Heart left ventricle (tissue), 16 donors: ENCODE measurements at places on chromosomes 1 and 21. TPM values are rescaled to one million over a fixed set of nuclear protein-coding genes. Genes with fewer than 3 reads are reported as not detected.

DNA sequence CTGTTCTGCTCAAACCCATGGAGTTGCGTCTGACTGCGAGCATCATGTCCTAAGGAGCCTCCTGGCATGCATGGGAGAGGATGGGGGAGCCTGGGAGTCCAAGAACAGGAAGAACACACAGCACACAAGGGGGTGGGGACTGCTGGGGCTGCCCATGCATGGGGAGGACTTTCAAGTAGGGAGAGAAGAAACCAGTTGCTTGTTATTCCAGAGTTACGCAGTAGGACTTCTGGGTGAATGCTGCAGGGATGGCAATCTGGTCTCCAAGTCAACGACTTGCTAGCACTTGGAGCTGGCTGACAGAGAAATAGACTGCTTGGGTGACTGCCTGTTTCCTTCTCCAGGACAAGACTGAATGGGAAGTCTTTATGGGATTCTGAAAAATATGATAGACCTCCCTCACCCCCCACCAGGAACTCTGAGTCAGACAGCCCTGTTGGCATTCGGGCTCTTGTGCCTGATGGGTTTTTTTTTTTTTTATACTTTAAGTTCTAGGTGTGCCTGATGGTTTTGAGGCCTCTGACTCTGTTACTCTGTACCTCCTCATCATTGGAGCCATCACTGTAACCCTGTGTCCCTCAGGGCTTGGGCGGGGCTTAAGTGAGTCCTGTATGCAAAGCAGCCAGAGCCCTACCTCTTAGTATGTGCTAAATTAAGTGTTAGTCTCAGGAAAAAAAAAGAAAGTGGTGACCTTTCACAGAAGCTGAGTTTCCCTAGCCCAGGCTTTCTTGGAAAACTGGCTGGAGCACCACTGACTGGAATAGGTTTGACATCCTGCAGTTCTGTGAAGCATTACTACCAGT lies 30.3 kb downstream of the MAP3K21 start:
- no peak overlapping the region for H3K4me3 ChIP-seq
- no peaks in the 10 kb centered on the region for H3K27me3 ChIP-seq
- H3K27ac ChIP-seq: no peak overlapping the region
- no peaks in the 10 kb centered on the region for H3K4me1 ChIP-seq
- no peak for DNase-seq

DNA sequence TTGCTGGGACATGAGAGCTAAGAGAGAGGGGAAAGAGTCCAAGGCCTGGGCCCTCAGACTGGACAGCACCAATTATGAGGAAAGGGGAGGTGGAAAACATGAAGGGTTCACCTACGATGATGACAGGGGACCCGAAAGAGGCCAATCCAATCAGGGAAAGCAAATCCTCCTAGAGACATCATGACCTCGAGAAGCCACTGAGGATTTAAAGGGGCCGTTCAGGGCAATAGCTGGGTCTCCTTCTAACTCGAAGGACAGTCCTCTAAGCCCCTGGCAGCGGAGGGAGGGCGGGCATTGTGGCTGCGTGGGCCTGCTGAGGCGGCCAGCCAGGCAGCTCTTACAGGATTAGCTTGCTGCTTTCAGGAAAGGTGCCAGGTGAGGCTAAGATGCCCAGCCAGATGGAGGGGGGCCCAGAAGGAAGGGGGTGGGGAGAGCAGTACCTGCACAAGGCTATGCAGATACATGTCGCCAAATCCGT lies 7.4 kb downstream of the MEF2D start:
- H3K4me3 ChIP-seq: peak overlapping the region; percentile 40
- peak overlapping the region; percentile 98 for H3K27ac ChIP-seq
- peaks cover 100% of the 10 kb centered on the region for H3K4me1 ChIP-seq
- peak; percentile 69 for DNase-seq
- no peaks in the 10 kb centered on the region for H3K27me3 ChIP-seq

DNA sequence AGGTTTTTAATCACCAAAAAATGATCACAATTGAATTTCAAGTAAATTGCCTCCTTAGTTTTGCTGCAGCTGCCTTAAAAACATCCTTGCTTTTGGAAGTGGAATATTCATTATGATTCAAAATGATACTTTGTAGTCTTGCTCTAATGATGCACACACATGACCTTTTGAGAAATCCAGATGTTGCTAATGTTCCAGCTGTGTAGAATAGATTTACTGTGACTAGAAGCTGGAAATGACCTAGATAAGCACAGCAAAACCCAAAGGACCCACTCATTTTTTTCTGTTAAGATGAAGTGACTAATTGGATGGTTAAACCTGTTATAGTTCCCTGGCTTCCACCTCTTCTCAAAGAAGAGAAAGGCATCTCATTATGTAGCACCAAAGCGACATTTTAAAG lies 64.6 kb upstream of the RALGPS2 start:
- H3K27me3 ChIP-seq: no peaks in the 10 kb centered on the region
- DNase-seq: no peak
- no peaks in the 10 kb centered on the region for H3K4me1 ChIP-seq
- H3K36me3 ChIP-seq: no peaks in the 10 kb centered on the region

ELF3 gene
- 1.6 TPM for total RNA-seq

FASLG gene
- total RNA-seq: not detected

GRCh38 chr1:209342441-209343175 lies 240.9 kb upstream of the CAMK1G start:
- DNase-seq: no peak
- no peaks in the 10 kb centered on the region for H3K36me3 ChIP-seq
- no peaks in the 10 kb centered on the region for H3K4me1 ChIP-seq
- no peaks in the 10 kb centered on the region for H3K27me3 ChIP-seq
- no peak overlapping the region for H3K4me3 ChIP-seq

- no peak overlapping the region for H3K27ac ChIP-seq
- DNase-seq: no peak
- peaks cover 20% of the 10 kb centered on the region for H3K4me1 ChIP-seq
- peaks cover 5% of the 10 kb centered on the region for H3K36me3 ChIP-seq
- no peak overlapping the region for H3K4me3 ChIP-seq
Observed at GRCh38 chr1:43370564-43370963, 2.8 kb upstream of the ELOVL1 start.

DNA sequence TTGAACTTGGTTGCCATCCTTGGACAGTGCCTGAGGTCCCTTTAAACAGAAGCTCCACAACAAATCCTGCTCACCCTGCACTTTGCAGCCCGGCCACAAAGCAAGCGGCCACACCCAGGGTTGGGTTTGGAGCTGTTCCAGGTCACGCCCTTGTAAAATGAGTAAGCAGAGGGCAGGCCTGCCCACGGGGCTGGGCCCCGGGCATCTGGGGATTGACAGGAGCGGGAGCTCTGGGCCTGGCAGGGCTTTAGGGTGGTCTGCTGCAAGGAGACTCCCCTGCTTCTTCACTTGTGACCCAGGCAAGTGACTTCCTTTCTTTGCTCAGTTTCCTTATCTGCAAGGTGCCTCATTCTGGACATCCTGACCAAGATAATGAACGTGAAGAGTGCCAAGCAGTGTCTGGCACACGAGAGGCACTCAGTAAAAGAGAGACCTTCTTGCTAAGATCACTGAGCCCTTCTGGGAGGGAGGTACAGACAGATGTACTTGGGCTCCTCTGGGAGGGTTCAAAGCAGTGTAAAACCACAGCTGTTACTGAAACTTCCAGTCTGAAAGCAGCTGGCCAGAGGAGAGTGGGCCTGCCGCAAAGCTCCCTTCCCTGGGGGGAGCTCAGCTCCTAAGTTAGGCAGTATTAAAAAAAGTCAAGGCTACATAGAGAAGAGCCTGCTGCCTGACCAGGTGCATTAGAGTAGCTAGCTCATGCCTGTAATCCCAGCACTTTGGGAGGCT lies 2.6 kb downstream of the E2F2 start:
- H3K36me3 ChIP-seq: no peaks in the 10 kb centered on the region
- H3K27me3 ChIP-seq: no peaks in the 10 kb centered on the region
- peak; percentile 71 for DNase-seq
- no peak overlapping the region for H3K4me3 ChIP-seq
- H3K27ac ChIP-seq: peak overlapping the region; percentile 25

KCNJ9 gene
- total RNA-seq: 0.29 TPM

S1PR1 gene
- total RNA-seq: 106 TPM

DCLRE1B gene
- 1.7 TPM for total RNA-seq

GRCh38 chr1:192852001-192852947 lies 43.4 kb downstream of the RGS2 start:
- no peak overlapping the region for H3K4me3 ChIP-seq
- DNase-seq: no peak
- no peaks in the 10 kb centered on the region for H3K27me3 ChIP-seq
- no peaks in the 10 kb centered on the region for H3K36me3 ChIP-seq
- H3K4me1 ChIP-seq: no peaks in the 10 kb centered on the region

- H3K36me3 ChIP-seq: peaks cover 93% of the 10 kb centered on the region
- DNase-seq: no peak
- H3K27me3 ChIP-seq: no peaks in the 10 kb centered on the region
- peaks cover 3% of the 10 kb centered on the region for H3K4me1 ChIP-seq
- H3K4me3 ChIP-seq: no peak overlapping the region
Observed at GRCh38 chr1:21702780-21703179, 33.6 kb upstream of the RAP1GAP start.

FGR gene
- 3.0 TPM for total RNA-seq

TCEANC2 gene
- 4.9 TPM for total RNA-seq

HMGCS2 gene
- total RNA-seq: 102 TPM

DNA sequence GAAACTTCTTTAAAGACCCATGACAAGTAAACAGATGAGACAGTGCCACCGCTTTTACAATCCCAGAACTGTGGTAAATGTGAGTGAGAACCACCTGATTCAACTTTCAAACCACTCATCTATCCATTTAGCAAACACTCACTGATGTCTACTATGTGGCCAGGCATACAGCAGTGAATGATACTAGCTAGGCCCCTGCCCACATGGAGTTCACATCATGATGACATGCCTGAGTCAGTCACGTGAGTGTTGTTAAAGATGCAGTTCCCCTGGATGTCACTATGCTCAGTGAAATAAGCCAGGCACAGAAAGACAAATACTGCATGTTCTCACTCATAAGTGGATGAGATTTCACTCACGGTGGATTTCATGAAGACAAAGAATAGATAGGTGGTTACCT lies 28.4 kb downstream of the STX6 start:
- no peaks in the 10 kb centered on the region for H3K4me1 ChIP-seq
- H3K27ac ChIP-seq: no peak overlapping the region
- H3K36me3 ChIP-seq: peaks cover 70% of the 10 kb centered on the region
- DNase-seq: no peak
- H3K27me3 ChIP-seq: no peaks in the 10 kb centered on the region

- no peaks in the 10 kb centered on the region for H3K36me3 ChIP-seq
- DNase-seq: no peak
- no peaks in the 10 kb centered on the region for H3K4me1 ChIP-seq
- H3K27me3 ChIP-seq: no peaks in the 10 kb centered on the region
Observed at GRCh38 chr1:101567582-101568189, 330.9 kb downstream of the S1PR1 start.

COL9A2 gene
- total RNA-seq: 0.91 TPM

- H3K4me1 ChIP-seq: peaks cover 31% of the 10 kb centered on the region
- no peak overlapping the region for H3K27ac ChIP-seq
- DNase-seq: no peak
- H3K36me3 ChIP-seq: no peaks in the 10 kb centered on the region
- H3K4me3 ChIP-seq: peak overlapping the region; percentile 47
Observed at GRCh38 chr1:178870221-178870620, 656 bp downstream of the ANGPTL1 start.

SLC35E2B gene
- total RNA-seq: 25.6 TPM

NEK2 gene
- total RNA-seq: 0.16 TPM

DNA sequence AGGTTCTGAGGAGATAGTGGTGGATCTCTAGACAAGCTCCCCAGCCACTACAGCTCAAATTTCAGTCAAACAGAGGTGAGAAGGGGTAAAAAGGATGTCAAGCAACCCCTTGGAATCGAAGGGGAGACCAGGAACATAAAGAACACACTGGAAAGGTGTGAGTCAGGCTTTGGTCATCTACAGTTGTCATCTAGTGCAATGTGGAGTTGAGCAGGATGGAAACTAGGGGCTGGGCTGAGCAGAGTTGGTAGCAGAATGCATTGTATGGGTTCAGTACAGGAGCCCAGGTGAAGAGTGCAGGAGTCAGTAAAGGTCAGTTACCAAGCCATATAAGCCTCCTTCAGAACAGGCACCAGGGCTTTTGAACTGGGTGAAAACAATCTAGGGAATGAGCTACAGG lies 52.7 kb upstream of the VAV3 start:
- no peak overlapping the region for H3K4me3 ChIP-seq
- H3K4me1 ChIP-seq: peaks cover 7% of the 10 kb centered on the region
- H3K36me3 ChIP-seq: no peaks in the 10 kb centered on the region
- H3K27me3 ChIP-seq: no peaks in the 10 kb centered on the region

DNA sequence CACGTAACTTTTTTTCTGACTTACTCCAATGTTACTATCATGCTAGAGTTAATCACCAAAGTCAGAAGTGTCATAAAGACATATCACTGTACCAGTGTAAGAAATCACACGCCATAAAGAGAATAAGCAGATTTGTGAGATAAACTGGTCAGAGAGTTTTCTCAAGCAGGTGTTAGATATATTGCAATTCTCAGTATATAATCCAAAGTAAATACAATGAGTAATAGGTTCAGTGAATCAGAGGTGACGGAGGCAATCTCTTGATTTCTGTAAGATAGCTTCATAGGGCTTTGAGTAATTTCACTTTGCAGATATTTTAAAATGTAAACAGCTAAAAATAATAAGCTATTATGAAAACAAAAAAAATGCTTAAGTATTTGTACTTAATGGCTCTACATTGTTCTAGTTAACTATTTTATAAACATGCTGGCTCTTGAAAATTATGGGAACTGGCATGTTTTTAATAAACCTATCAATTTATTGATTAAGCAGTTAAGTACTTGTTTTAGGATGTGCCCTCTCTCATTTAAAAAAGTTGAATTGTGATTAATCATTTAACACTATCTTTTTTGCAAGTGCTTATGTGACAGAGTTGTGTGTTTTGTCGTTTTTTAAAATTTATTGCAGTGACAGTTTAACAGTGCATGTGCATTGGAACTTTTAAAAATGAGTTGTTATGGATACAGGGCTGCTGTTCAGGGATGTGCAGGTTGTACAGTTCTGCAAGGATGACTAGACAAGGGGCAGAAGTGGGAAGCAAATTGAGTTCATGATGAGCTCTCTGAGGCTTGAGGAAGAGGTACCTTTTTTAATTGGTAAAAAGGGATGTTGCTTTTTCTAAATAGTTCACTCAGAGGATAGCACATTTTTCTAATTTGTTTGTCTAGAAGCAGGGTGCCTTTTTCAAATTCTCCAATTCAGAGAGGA lies 119.1 kb downstream of the USP25 start:
- H3K4me3 ChIP-seq: no peak overlapping the region
- no peaks in the 10 kb centered on the region for H3K27me3 ChIP-seq
- no peak overlapping the region for H3K27ac ChIP-seq
- H3K36me3 ChIP-seq: no peaks in the 10 kb centered on the region
- DNase-seq: no peak
